Stimulated activated naive CD4-positive, alpha-beta T cell (primary cell): ENCODE measurements at places on chromosomes 16 and 17.

GRCh38 chr16:58187092-58187491, 10.8 kb downstream of the CSNK2A2 start:
- no peak for DNase-seq

DNA sequence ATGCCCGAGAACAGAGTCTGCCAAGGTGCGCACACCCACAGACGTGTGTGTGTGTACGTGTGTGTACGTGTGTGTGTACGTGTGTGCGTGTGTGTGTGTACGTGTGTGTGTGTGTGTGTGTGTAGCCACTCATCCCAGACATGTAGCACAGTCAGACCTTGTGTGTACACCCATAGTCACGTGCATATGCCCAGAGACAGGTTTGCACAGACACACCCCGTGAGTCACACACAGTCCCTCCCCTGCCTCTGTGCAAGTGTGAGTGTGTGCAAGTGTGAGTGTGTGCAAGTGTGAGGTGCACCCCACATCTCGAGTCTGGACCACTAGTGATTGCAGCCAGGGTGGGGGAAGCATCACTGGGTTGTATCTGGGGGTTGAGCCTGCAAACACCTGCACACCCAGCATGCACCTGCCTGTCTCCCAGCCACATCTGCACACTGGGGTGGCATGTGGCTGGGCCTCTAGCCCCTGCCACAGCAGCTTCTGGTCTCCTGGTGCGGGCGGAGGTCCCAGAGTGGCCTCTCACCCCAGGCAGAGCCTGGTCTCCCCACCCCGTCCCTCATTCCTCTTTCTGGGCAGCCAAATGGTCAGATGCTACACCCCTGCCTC, 23.6 kb downstream of the BAHCC1 start:
- no peak for DNase-seq

DNA sequence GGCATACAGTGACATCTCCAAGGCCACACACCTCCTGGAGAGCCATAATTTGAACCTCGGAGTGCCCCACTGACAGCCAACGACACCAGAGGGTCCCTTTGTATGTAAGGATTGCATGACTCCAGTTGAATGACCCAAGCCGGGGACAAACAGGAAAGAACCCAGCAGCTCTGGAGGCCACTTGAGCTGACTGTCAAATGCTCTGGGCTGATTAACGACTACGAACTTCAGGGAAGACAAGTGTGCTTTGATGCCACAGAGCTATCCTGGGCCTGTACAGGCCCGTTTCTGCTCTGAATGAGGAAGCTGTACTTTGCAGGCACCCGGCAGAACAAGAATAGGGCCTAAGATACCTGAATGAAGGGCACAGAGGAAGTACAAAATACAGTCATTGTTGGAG, 404.6 kb downstream of the SLC39A11 start:
- DNase-seq: no peak

- DNase-seq: no peak
Observed at GRCh38 chr17:71316176-71316897, 804.5 kb upstream of the SOX9 start.

- no peak for DNase-seq
Observed at GRCh38 chr17:12992676-12993075, 25.2 kb downstream of the ELAC2 start.

- DNase-seq: no peak
Observed at GRCh38 chr17:60354223-60354622, 37.7 kb downstream of the USP32 start.

DNA sequence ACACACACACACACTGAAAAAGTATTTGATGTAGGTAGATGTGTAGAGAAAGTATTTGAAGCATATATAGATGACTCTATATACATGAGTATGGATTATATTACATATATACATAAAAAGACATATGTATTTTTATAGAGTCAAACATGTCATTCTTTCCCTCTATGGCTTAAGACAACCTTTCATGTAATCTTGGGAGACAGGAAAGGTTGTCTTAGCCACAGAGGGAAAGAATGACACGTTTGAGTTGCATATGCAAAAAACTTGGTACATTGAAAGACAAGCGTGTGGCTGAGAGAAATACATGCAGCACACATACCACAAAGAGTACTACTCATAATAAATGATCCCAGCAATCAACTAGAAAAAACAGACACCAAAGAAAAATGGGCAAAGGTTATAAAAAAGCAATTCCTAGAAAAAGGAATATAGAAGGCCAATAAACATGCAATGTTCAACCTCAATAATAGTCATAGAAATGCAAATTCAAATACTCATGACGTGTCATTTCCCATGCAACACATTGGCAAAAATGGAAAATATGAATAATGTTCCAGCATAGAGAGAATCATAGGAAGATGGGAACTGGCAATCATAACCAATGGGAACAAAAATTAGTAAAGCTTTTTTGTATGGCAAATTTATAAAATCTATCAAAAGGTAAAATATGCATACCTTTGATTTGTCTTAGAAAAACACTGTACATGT, 69.0 kb downstream of the SPECC1 start:
- DNase-seq: no peak

DNA sequence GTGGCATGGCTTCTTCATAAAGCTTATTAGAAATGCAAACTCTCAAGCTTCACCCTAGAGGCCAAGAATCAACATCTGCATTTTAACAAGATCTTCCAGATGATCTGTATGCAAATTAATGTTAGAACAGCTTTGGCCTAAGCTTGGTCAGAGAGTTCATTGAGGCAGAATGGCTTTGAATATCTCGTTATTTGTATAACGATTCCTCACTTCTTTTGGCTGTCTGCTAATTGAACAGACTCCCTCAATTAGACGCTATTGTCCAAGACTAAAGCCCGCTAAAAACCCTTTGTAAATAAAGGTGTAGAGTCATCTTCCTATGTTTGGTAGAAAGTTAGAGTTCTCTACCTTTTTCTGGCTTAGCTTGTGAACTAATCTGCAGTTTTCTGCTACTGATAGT, 1453.7 kb downstream of the CDH8 start:
- no peak for DNase-seq

- no peak for DNase-seq
Observed at GRCh38 chr17:78368348-78368747, 8.5 kb upstream of the SOCS3 start.

GRCh38 chr16:85157813-85158742, 45.8 kb upstream of the CIBAR2 start:
- DNase-seq: peak; percentile 59

- no peak for DNase-seq
Observed at GRCh38 chr16:53542283-53542682, 39.3 kb upstream of the AKTIP start.

DNA sequence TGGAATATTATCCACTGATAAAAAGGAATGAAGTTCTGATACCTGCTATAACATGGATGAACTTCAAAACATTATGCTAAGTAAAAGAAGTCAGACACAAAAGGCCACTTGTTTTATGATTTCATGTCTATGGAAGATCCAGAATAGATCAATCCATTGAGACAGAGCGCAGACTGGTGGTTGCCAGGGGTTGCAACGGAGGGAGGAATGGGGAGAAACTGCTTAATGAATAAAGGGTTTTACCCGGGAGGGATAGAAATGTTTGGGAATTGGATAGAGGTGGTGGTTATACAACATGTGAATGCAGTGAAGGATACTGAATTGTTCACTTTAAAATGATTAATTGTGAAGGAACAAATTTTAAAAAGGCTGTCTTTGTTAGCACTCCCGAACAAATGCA, 30.2 kb downstream of the WDR59 start:
- no peak for DNase-seq

DNA sequence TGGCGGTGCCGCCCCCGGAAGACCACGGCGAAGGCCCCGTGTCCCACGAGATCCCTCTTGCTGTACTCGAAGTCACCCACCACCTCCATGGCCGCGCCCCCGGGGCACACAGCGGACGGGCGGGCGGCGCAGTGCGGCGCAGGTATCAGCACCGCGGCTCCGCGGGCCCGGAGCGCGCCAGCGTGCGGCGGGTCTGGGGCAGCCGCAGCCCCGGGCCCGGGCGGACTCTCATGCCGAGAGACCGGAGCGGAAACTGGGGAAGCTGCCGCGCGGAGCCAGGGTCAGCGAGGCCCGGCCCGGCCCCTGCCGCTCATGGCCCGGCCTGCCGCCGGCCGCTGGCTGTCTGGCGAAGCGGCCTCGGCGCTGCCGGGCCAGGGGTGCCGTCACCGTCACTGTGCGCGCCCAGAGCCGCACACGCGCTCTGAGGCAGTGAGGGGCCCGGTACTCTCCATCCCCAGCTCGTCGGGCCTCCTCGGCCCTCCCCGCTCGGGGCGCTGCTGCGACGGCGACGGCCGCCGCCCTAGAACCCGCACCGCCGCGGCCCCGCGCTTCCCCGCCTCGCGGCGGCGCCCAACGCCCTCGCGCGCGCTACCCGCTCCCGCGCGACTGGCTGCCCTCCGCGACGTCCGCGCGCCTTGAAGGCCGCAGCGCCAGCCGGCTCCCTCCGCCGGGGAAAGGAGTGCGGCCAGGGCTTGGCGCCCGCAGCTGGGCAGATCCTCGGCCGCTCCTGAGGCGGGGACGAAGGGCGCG, at the start of gene ULK2:
Gene ULK2 (minus strand): TSS at position 608 of the 750 bp plus-strand sequence. CDS start 519 bp downstream, at position 89.
- peak; percentile 50 for DNase-seq

- DNase-seq: no peak
Observed at GRCh38 chr17:69030169-69030568, 30.6 kb downstream of the ABCA9 start.

DNA sequence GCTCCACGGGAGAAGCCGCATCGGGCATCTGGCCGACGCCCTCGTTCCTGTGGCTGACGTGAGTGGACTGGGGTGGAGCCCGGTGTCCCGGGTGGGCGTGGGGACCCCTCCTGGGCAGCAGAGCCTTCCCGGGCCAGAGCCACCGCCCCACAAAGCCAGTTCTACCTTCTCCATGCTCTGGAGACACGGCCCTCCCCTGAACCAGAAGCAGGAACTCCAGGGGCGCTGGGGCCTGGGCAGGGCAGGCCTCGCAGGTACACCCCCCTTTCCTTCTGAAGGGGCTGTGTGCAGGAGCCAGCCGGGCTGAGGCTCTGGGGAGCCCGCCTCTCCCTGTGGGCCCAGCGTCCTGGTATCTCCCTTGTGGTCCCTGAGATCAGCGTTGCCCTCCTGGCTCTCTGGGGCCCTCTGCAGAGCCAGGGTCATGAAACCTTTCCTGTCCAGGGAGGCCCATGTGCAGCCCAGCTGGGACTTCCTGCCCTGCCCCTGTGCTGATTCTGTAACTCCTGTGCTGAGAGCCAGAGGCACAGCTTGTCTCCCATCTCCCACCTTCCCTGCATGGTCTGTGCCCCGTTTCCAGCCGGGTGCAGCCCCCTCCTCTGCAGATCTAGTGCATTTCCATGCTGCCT, 6.5 kb downstream of the PIGQ start:
- no peak for DNase-seq

- no peak for DNase-seq
Observed at GRCh38 chr16:77885571-77886295, 97.4 kb downstream of the VAT1L start.

GRCh38 chr16:79261944-79262552, 338.5 kb downstream of the MAF start:
- no peak for DNase-seq

- DNase-seq: no peak
Observed at GRCh38 chr17:17056156-17056539, 13.9 kb downstream of the MPRIP start.

GRCh38 chr16:6153901-6154300, 1056.3 kb upstream of the EEF2KMT start:
- DNase-seq: no peak
